ENCODE measurements at places on chromosomes 5 and 9.
A peak's percentile ranks its signal among the peaks of the same experiment; 100 is the strongest.

- DNase-seq, result no peak
Measured at GRCh38 chr5:127650022-127650421, 1.1 kb downstream of the CTXN3 start.

- no peak for DNase-seq
Measured at GRCh38 chr9:105679257-105680022, 14.9 kb upstream of the TMEM38B start.

- DNase-seq, result peak; percentile 84
Measured at GRCh38 chr5:119397518-119398380, 41.9 kb downstream of the TNFAIP8 start.

GRCh38 chr9:79166005-79166404, 405.8 kb upstream of the TLE4 start:
- DNase-seq, result peak; percentile 51

DNA sequence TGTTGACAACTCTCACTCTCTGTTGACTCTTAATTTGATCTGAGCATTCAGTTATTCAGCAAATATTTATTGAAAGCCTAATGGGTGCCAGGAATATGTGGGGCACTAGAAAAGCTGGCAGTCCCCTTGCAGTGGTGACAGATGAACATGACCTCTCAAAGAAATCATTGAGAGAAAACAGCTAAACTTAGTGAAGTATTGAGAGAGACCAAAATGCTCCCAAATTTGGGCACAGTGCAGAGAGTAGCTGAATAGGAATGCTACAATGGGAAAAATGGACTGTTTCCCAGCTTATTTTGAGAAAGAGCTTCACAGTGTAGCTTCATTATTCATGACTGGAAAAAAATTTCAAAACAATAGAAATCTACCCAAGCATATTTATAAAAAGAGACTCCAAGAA, 257.9 kb downstream of the SGCD start:
- no peak for DNase-seq
